Stimulated activated naive B cell treated with anti-CD40 and anti-IgM and Interleukin-4, amounts not matched to agents 10 μg/mL and 1 μg/mL and 100 μg/mL, for 72 hours (primary cell): ENCODE measurements at places on chromosomes 4 and X.

GRCh38 chr4:100099746-100100145 lies 90.5 kb downstream of the DDIT4L start:
- no peak for DNase-seq

GRCh38 chrX:1502241-1502640 lies 34.7 kb downstream of the P2RY8 start:
- DNase-seq: peak; percentile 86

DNA sequence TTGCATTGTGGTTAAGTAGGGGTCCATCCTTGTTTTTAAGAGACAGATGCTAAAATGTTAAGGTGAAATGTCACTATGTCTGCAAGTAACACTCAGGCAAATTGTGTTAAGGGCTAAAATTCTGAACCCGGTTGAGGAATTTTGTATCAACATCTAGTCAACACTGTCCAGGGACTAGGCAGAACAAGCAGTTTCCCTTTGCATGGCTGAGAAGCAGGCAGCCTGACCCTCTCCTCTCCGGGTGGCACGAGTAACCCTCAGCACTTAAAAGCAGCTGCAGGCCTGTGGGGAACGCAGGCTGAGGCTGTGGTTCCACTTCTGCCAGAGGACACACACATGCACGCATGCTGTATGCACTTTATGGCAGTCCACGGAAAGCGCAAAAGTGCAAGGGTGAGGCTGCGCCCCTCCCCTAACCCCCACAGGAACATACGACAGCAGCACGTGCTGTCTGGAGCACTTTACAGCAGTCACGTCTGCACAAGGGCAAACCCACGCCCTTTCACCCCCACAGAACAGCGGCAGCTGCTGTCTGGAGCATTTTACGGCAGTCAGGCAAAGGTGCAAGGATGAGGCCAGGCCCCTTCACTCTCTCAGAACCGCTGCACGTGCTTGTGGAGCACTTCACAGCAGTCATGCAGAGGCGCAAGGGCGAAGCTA lies 619 bp upstream of the MPC1L start:
- no peak for DNase-seq

- DNase-seq: no peak
Observed at GRCh38 chr4:101952985-101953384, 162.5 kb downstream of the BANK1 start.

DNA sequence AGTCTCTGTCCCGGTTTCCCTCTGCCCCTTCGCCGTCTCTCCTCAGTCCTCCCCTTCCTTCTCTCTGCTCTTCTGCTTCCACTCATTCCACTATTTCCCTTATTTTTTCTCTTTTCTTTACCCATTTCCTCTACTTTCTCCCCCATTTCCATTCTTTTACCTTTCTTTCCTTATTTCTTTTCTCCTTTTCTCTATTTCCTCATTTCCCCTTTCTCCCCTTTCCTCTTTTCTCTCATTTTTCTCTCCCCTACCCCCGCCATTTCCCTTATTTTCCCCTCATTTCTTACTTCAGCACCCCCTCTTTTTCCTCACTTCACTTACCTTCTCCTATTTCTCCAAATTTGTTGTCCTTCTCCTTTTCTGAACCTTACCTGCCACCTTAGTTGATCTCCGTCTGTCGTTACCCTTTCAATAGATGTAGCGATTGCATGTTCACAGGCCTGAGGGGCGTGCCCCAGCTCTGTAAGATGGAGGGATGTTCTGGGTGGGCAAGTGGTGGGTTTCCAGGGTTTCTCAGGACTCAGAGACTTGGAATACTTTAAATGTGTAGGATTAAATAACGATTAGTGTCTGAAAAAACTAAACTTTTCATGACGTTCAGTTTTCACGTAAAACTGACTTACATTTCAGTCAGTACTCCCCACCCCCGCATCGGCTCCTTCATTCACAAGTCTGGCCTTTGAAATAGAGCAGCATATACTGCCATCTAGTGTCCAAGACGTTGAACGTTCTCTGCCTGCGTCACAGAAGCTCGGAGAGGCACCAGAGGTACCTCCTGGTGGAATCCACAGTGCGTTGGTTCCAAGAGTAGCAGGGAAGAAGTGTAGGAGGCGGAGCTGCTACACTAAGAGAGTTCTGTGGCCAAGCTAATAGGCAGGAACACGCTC lies 641 bp upstream of the NCBP2L start:
- DNase-seq: peak; percentile 69

DNA sequence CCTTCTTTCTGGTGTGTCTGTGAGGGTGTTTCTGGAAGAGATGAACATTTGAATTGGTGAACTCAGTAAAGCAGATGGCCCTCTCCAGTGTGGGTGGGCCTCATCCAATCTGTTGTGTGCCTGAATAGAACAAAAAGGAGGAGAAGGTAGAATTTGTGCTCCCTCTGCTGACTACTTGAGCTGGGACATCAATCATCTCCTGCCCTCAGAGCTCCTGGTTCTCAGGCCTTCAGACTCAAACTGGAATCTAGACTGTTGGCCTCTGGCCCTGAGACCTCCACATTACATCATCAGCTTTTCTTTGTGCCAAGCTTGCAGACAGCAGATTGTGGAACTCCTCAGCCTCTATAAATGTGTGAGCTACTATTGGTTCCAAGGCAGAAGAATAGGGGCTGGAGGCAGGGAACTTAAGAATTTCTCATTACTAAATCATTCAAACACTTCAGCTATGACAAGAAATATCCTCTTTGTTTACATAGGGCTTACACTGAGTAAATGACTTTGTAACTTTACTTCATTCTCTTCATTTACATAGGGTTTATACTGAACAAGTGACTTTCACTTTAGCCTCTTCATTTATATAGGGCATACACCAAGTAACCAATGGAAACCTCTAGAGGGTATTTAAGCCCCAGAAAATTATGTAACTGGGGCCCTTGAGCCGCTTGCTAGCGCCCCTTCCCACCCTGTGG lies 86.9 kb upstream of the NWD2 start:
- no peak for DNase-seq

DNA sequence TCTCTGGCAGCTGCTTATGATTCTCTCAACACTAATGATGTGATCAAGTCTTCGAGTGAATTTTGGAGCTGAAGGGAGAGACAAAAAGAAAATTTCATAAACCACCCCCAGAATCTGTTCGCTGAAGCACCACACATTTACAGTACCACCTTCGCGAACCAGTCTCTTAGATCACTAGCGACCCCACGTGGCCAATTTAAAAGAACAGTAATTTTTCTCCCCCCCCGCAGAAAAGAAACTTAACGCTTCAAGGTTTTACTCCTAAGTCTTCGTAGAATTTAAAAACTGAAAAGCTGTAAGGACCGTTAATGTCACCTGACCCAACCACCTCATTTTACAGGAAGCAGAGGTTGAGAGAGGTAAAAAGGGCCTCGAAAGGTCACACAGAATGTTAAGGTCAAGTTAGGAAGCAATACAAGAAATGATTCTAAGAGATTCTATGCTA lies 187.5 kb downstream of the QDPR start:
- DNase-seq: no peak

GRCh38 chrX:68822641-68823410 lies 6.0 kb upstream of the EFNB1 start:
- no peak for DNase-seq

DNA sequence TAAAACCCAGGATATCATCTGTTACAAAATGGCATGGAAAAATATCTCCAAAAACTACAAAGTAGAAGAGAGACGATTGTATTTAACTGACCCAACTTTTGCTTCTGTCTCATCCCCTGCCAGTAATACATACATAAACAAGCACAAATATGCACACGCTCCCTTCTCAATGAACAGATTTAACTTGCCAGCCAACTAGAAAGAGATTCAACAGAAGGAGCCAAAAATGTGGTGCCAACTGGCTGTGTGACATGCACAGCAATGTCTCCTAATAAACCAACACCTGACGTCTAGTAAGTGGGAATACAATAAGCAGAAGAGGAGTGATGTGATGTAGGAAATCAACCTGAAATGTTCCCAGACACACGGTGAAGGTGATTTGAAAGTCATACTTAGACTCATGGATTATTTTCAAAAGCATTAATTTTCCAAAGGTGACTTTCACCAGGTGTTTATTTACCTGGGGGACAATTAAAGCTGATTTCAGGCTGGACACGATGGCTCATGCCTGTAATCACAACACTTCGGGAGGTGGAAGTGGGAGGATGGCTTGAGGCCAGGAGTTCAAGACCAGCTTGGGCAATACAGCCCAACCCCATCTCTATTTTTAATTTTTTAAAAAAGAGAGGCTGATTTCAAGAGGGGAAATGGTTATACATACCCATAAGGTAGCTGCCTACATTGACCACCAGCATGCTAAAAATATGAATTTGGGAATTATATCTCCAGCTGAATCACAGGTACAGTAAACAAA lies 33.7 kb downstream of the SH3RF1 start:
- no peak for DNase-seq

- no peak for DNase-seq
Observed at GRCh38 chrX:76148041-76148665, 24.7 kb upstream of the PBDC1 start.

DNA sequence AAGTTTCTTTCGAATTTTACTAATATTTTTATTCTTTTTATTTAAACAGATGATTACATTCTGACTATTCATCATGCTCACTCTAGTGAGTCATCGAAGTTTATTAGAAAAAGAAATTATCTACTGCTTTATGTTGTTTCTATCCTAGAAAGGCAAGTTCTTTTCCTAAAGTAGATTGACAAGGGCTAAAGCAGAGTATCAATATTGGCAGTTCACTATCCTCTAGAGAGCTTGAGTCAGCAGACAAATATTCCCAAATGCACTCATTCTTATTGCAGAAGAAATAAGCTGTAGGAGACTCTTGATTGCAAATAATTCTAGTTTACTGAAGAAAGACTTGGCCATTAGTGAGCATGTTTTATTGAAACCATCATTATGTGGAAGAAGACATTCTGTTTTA lies 911.8 kb downstream of the CENPC start:
- no peak for DNase-seq

DNA sequence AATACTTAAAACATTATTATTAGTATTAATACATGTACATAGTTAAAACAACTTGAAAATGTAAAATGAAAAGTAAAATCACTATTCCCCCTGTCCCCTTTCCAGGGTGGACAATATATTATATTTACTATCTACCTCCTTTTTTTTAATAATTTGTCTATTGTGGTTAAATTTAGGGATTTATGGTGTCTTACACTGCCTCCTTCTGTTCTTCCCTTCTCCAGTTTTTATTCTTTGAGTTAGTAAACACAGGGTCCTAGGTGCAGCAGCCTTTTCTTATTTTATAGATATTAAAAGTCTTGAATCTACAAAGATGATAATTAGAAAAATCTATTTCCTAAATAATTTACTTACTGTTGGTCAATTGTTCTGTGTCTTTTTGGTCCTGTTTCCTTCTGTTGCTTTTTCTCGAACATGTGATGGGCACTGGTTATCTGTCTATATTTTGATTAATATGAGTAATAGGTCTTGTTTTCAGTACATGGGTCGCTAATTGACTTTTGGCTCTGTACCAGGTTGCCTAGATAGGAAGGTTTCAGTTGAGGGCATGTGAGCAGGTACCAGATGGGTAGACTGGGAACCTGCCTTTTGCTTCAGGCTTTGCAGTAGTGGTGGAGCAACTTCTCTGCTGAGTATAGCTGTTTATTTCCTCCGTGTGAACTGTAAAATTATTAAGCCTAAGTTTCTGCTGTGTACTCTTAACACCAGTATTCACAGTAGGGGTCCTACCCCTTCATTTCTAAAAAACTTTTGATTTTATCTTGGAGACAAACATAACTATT lies 1.1 kb downstream of the NUDT9 start:
- no peak for DNase-seq

DNA sequence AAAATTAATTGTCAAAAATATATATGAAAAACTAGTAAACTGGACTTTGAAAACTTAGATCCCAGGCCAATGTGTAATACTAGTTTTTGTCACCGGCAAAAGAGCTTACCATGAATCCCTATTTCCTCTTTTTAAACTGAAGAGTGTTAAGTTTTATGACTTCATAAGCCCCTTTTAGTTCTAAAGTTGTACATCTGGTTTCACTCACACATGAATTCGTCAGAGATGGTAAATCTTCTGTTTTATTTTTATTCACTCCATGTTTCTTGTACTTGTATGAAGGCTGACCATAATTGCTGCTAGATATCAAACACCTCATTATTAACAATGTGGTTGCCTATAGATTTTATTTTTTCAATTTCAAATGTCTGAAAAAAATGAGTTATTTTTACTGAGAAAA lies 827.9 kb downstream of the PCDH7 start:
- no peak for DNase-seq

- no peak for DNase-seq
Observed at GRCh38 chr4:73589261-73589847, 30.9 kb downstream of the RASSF6 start.

DNA sequence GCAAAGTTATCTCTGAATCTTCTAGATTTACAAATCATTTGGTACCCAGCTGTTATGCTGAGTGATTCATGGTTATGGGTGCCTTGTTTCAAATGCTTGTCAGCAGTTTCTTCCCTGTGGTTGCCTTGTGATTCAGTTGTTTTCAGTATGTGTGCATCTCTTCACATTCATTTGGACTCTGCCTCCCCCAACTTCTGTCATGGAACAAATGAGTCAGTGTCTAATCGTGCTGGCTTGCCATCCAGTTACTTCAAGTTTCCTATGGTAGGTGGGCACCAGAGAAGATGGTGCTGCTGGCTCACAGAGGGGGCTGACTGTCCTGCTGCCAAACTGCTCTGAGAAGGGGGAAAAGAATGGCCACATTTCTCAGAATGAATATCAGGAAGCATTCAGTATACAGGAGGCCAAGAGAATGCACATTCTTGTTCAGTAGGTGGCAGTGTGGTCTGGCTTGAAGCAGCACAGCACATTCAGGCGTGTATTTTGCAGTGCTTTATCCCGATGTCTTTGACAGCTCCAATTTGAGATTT lies 260.9 kb downstream of the GLUD2 start:
- peak; percentile 35 for DNase-seq

DNA sequence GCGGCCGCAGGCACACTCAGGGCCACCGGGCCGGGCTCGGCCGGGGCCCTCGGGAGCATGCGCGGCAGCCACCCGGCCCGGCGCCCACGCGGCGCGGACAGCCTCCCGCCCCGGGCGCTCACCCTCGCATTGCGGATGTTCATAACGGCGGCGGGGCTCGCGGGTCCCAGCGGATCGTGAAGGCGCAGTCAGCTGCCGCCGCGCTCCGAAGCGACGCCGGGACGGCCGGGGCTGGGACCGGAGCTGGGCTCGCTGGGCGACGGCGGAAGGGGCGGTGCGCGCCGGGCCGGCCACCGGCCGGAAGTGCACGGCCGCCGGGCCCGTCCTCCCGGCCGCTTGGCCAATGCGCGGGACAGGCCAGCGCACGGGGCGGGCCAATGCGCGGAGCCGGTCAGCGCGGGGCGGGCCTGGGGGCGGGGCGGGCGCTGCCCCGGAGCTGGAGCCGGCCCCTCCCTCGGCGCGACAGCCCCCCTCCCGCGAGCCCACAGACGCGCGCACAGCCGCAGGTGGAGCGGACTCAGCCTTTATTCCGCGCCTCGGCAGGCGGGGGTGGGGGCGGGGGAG lies at the start of gene NAA10:
Gene NAA10 (minus strand): TSS at position 276 of the 564 bp plus-strand sequence. CDS start 133 bp downstream, at position 143.
- peak; percentile 61 for DNase-seq

- DNase-seq: no peak
Observed at GRCh38 chr4:55507612-55508011, 39.1 kb downstream of the CLOCK start.

GRCh38 chr4:15749001-15749400 lies 29.1 kb upstream of the CD38 start:
- no peak for DNase-seq

GRCh38 chrX:155263854-155264628 lies at the start of gene RAB39B:
Gene RAB39B (minus strand): TSS chrX:155264491. CDS start chrX:155264288, 203 bp downstream.
- DNase-seq: peak; percentile 52

- no peak for DNase-seq
Observed at GRCh38 chr4:6023731-6024130, 5.5 kb upstream of the C4orf50 start.
